Smooth muscle cell of the pulmonary artery (primary cell): ENCODE measurements at places on chromosomes 1 and 21. TPM values are rescaled to one million over a fixed set of nuclear protein-coding genes. Genes with fewer than 3 reads are reported as not detected.

The DRAM2 gene
- total RNA-seq, result 65.6 and 70.9 TPM in 2 replicates

The SPRR2E gene
- total RNA-seq, result not detected in 2 replicates

The TEDDM1 gene
- total RNA-seq, result not detected in 2 replicates

The SPRR2F gene
- total RNA-seq, result not detected in 2 replicates

The EPHA10 gene
- not detected in 2 replicates for total RNA-seq

The C1orf94 gene
- total RNA-seq, result 0.07 TPM in 1 of 2 replicates, not detected in the other

The ARHGEF2 gene
- 136 and 173 TPM in 2 replicates for total RNA-seq

The TSTD1 gene
- 7.6 and 10.1 TPM in 2 replicates for total RNA-seq

The C1orf185 gene
- total RNA-seq, result not detected in 2 replicates

The ARHGAP30 gene
- not detected in 2 replicates for total RNA-seq

The DIRAS3 gene
- total RNA-seq, result 3.3 and 8.8 TPM in 2 replicates

The TFF2 gene
- not detected in 2 replicates for total RNA-seq

The KRTAP19-2 gene
- total RNA-seq, result not detected in 2 replicates

The RIMKLA gene
- under 0.01 and 0.20 TPM in 2 replicates for total RNA-seq

The FCN3 gene
- not detected in 2 replicates for total RNA-seq

The KRTAP11-1 gene
- total RNA-seq, result not detected in 2 replicates

The SLC35E2B gene
- total RNA-seq, result 39.8 and 45.2 TPM in 2 replicates

The OPRD1 gene
- under 0.01 and 0.13 TPM in 2 replicates for total RNA-seq
